HepG2 (cell line): ENCODE measurements at places on chromosomes 6 and 20. TPM values are rescaled to one million over a fixed set of nuclear protein-coding genes. Genes with fewer than 3 reads are reported as not detected.

DNA sequence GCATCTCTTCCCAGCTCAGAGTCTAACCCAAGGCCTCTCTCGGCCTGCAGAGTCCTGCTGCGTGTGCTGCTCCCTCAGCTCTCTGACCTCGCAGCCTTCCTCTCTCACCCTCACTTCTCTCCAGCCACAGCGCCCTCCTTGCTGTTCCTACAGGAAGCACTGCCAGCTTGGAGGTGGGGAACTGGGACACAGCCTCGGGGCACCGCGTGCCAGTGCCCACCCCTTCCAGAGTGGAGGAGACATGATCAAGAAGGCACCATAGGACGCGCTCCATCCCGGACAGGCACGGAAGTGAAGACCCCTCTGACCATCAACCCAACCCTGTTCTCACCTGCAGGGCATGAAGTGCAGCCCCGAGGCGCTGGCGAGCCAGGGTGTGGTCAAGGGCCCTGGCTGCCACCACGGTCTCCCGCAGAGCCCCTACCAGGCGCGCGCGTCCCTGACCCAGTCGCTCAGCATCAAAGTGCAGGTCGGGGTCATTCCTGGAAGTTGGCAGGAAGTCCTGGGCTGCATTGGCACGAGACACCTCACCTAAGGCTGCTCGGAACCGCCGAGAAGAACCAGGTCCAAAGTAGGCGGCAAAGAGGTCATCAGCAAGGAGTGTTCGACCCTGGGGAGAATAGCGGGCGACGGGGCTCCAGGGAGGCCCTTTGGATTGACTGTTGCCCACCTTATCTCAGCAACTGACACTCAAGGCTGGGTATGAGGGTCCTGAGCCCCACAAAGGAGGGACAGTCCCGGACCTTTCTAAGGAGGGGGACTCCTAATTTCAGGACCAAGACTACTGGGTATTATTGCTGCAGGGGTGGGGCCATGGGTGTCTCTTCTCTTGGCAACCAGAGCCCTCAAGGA is 1.3 kb downstream of the VWA7 start:
- peaks cover 14% of the 10 kb centered on the region; the same call in 1 of the 2 replicates for H3K36me3 ChIP-seq
- peak overlapping the region; percentile 45; the same call in 1 of the 2 replicates for H3K4me3 ChIP-seq
- peaks cover 57% of the 10 kb centered on the region for H3K4me1 ChIP-seq
- no peak for DNase-seq

GRCh38 chr20:33609504-33609903 is 52.6 kb upstream of the C20orf144 start:
- H3K27me3 ChIP-seq, result no peaks in the 10 kb centered on the region
- H3K27ac ChIP-seq, result no peak overlapping the region
- H3K4me3 ChIP-seq, result no peak overlapping the region
- H3K36me3 ChIP-seq, result peaks cover 24% of the 10 kb centered on the region

GRCh38 chr6:125597411-125598253 is 151.8 kb upstream of the HEY2 start:
- no peak for DNase-seq
- H3K4me1 ChIP-seq, result no peaks in the 10 kb centered on the region
- H3K36me3 ChIP-seq, result no peaks in the 10 kb centered on the region
- no peak overlapping the region for H3K27ac ChIP-seq
- H3K27me3 ChIP-seq, result no peaks in the 10 kb centered on the region

GRCh38 chr6:42777126-42777822 is 4.6 kb upstream of the BICRAL start:
- H3K27ac ChIP-seq, result no peak overlapping the region
- H3K4me3 ChIP-seq, result no peak overlapping the region
- DNase-seq, result peak; percentile 53
- no peaks in the 10 kb centered on the region for H3K36me3 ChIP-seq
- H3K27me3 ChIP-seq, result no peaks in the 10 kb centered on the region
- peaks cover 40% of the 10 kb centered on the region for H3K4me1 ChIP-seq

DNA sequence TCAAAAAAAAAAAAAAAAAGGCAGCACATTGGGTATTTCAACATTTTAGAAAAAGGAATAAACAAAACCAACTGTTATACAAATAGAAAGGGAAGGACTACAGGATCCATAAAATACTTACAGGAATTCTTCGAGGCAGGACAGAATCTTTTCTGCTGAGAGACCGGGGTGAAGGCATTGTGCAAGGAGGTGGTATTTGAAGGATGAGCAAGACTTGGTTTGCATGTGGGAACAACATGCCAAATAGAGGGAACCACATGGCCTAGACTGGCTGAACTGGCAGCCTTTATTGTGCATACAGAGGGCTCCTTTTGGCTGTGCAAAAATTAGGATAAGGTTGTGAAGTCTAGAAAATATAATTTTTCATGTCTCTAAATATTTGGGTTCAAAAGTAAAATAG is 62.9 kb downstream of the SCAND1 start:
- peaks cover 6% of the 10 kb centered on the region; the same call in 1 of the 3 replicates for H3K36me3 ChIP-seq
- no peak overlapping the region for H3K4me3 ChIP-seq
- H3K27ac ChIP-seq, result no peak overlapping the region
- no peaks in the 10 kb centered on the region for H3K4me1 ChIP-seq
- no peaks in the 10 kb centered on the region for H3K27me3 ChIP-seq

GRCh38 chr20:1860446-1860845 is 34.8 kb upstream of the SIRPA start:
- no peaks in the 10 kb centered on the region for H3K36me3 ChIP-seq
- H3K27me3 ChIP-seq, result no peaks in the 10 kb centered on the region
- no peak for DNase-seq
- no peak overlapping the region for H3K4me3 ChIP-seq

GRCh38 chr6:5472571-5472970 is 211.3 kb downstream of the FARS2 start:
- no peaks in the 10 kb centered on the region for H3K36me3 ChIP-seq
- DNase-seq, result no peak
- no peak overlapping the region for H3K27ac ChIP-seq

GRCh38 chr6:99276747-99277146 is 72.7 kb downstream of the FAXC start:
- no peak overlapping the region for H3K4me3 ChIP-seq
- no peaks in the 10 kb centered on the region for H3K4me1 ChIP-seq
- H3K27ac ChIP-seq, result no peak overlapping the region
- H3K27me3 ChIP-seq, result no peaks in the 10 kb centered on the region
- no peaks in the 10 kb centered on the region for H3K36me3 ChIP-seq

GRCh38 chr6:3322366-3322890 is 63.7 kb downstream of the PSMG4 start:
- H3K27ac ChIP-seq, result no peak overlapping the region
- H3K4me1 ChIP-seq, result no peaks in the 10 kb centered on the region
- no peaks in the 10 kb centered on the region for H3K27me3 ChIP-seq

GRCh38 chr6:99393366-99393697 is 663 bp downstream of the COQ3 start:
- DNase-seq, result no peak
- no peaks in the 10 kb centered on the region for H3K36me3 ChIP-seq
- peak overlapping the region; percentile 67 for H3K4me3 ChIP-seq
- H3K27ac ChIP-seq, result peak overlapping the region; percentile 82
- peaks cover 19% of the 10 kb centered on the region for H3K4me1 ChIP-seq

DNA sequence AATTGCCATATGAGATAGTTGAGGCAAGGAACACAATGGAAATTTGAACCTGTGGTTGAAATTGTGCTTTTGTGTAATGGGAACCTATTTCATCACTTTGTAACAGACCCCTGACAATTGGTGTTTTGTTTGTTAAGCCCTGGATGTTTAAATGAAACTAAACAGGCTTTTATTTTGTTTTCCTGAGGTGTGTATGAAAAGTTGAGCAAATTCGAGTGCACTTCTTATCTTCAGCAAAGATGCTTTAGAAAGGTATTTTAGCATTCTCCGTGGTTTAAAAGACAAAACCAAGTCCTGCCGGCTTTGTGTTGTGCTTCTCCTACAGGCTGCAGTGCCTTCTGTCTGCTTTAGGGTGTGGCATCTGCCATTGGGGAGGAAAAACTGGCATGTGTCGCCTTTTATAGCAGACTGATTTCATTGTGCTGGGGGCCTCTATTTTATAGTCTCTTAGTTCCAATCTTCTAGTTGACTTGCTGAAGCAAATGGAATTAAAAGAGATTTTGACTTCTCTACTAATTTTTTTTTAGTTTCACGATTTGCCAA is 2.2 kb upstream of the ARID1B start:
- no peak for DNase-seq
- H3K4me3 ChIP-seq, result no peak overlapping the region
- no peak overlapping the region for H3K27ac ChIP-seq

GRCh38 chr6:112118034-112118433 is 30.6 kb downstream of the FAM229B start:
- H3K27me3 ChIP-seq, result no peaks in the 10 kb centered on the region
- DNase-seq, result no peak
- no peaks in the 10 kb centered on the region for H3K36me3 ChIP-seq
- H3K4me1 ChIP-seq, result no peaks in the 10 kb centered on the region

DNA sequence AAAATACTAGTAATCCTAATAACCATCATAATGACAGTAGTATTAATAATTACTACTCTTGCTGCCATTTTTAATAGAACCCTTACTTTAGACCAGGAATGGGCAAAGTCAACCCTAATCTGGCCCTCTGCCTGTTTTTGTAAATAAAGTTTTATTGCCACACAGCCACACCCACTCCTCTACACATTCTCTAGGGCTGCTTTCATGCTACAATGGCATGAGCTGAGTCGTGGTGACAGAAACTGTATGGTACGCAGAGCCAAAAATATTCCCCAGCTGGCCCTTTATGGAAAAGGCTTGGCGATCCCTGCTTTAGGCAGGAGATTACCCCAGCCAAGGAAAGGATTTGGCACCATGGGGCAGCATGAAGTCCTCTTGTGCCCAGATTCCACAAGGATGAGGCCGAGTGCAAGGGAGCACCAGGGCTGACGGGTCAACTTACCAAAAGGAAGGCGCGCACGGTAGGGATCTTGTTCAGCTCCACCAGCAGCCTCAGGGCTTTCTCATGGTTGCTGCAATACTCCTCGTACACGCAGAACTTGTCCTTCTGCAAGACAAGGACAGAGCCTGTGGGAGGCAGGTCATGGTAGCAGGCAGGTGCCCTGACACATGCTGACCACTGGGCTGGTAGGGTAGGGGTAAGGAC is 93.6 kb downstream of the PREX1 start:
- H3K4me3 ChIP-seq, result no peak overlapping the region
- H3K36me3 ChIP-seq, result no peaks in the 10 kb centered on the region
- no peak for DNase-seq
- peaks cover 20% of the 10 kb centered on the region for H3K4me1 ChIP-seq
- H3K27me3 ChIP-seq, result no peaks in the 10 kb centered on the region

- H3K4me3 ChIP-seq, result no peak overlapping the region
- H3K27ac ChIP-seq, result no peak overlapping the region
- H3K36me3 ChIP-seq, result no peaks in the 10 kb centered on the region
- no peak for DNase-seq
Observed at GRCh38 chr20:48805716-48806115, 22.1 kb downstream of the PREX1 start.

DNA sequence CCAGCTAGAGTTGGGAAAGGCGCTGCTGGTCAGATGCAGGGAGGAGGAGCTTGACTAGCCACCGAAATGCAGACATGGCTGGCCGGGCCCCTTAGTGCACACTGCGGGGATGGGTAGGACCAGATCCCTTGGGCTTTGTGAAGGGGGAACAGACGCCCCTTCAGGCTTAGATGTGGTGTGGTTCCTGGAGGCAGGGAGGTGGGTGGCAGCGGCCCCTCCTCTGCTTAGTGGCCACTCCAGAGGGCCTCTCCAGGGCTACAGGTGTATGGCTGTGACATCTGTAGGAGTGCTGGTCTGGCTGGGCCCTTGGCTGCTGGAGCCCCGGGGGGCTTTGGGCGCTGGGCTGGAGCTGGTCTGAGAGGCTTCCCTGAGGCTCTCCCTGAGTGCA is 5.9 kb downstream of the CCND3 start:
- H3K36me3 ChIP-seq, result peaks cover 27% of the 10 kb centered on the region
- H3K4me1 ChIP-seq, result peaks cover 28% of the 10 kb centered on the region
- H3K27me3 ChIP-seq, result no peaks in the 10 kb centered on the region

GRCh38 chr6:152353440-152353839 is 283.7 kb downstream of the SYNE1 start:
- no peaks in the 10 kb centered on the region for H3K4me1 ChIP-seq
- no peak for DNase-seq
- no peak overlapping the region for H3K27ac ChIP-seq
- no peaks in the 10 kb centered on the region for H3K36me3 ChIP-seq
- H3K4me3 ChIP-seq, result no peak overlapping the region
- H3K27me3 ChIP-seq, result no peaks in the 10 kb centered on the region

GRCh38 chr6:63444768-63445167 is 125.0 kb upstream of the LGSN start:
- no peaks in the 10 kb centered on the region for H3K36me3 ChIP-seq
- H3K4me1 ChIP-seq, result peaks cover 75% of the 10 kb centered on the region
- no peak overlapping the region for H3K4me3 ChIP-seq
- H3K27ac ChIP-seq, result no peak overlapping the region
- H3K27me3 ChIP-seq, result no peaks in the 10 kb centered on the region

DNA sequence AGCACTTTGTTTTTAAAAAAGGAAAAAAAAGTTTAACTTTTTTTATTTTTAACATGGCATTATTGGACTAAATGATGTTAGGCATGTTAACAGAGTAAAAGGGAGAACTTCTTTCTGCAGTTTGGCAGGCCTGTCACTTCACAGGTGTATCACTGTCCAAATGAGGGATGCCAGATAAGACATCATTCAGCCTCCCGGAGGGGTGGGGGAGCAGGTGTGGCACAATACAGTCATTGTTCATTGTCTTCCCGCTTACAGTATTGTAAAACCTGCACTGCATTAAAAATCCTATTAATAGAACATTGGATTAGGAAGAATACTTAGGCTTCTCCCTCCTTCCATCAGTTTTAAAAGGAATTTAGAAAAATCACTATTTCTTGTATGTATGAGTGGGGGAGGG is 80.7 kb downstream of the CARMIL1 start:
- no peaks in the 10 kb centered on the region for H3K36me3 ChIP-seq
- H3K27me3 ChIP-seq, result no peaks in the 10 kb centered on the region
- H3K4me3 ChIP-seq, result no peak overlapping the region

DNA sequence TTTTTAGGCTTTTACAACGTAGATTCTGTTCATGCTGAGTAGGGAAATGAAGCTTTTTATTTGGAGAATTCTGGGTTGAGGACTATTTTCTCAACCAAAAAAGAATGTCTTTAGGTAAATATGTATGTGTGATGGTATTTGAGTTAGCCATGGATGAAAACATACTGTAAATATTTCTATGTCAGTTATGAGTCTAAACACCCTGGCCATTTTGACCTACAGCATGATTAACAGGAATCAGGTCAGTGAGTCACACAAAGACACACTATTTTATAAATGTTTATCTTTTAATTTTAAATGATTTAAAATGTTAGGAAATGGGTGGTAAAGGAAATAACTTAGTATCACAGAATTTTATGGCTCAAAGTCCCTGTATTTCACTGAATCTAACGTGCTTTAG is 851.7 kb upstream of the MAP3K7 start:
- no peaks in the 10 kb centered on the region for H3K4me1 ChIP-seq
- H3K36me3 ChIP-seq, result no peaks in the 10 kb centered on the region
- no peak overlapping the region for H3K27ac ChIP-seq
- no peak for DNase-seq

GRCh38 chr20:59194023-59194935 is 30.7 kb downstream of the ZNF831 start:
- no peak overlapping the region for H3K27ac ChIP-seq
- H3K36me3 ChIP-seq, result no peaks in the 10 kb centered on the region
- DNase-seq, result no peak
- no peak overlapping the region for H3K4me3 ChIP-seq
- peaks cover 84% of the 10 kb centered on the region; the same call in 2 of the 3 replicates for H3K27me3 ChIP-seq
- H3K4me1 ChIP-seq, result no peaks in the 10 kb centered on the region

Gene ZMYND8
- 53.9 and 71.9 TPM in 2 replicates for total RNA-seq

Gene COX4I2
- not detected in 2 replicates for total RNA-seq

Gene CNR1
- total RNA-seq, result not detected in 2 replicates

Gene CLPSL1
- not detected in 2 replicates for total RNA-seq

Gene CALHM6
- total RNA-seq, result not detected in 2 replicates

Gene CST2
- total RNA-seq, result not detected in 2 replicates

Gene RBPJL
- total RNA-seq, result not detected in 2 replicates

Gene SLC44A4
- total RNA-seq, result 5.6 and 5.9 TPM in 2 replicates

Gene FAM229B
- 19.5 and 23.7 TPM in 2 replicates for total RNA-seq
